Neuronal stem cell (in vitro differentiated cells): ENCODE measurements at places on chromosomes 6 and 20.

DNA sequence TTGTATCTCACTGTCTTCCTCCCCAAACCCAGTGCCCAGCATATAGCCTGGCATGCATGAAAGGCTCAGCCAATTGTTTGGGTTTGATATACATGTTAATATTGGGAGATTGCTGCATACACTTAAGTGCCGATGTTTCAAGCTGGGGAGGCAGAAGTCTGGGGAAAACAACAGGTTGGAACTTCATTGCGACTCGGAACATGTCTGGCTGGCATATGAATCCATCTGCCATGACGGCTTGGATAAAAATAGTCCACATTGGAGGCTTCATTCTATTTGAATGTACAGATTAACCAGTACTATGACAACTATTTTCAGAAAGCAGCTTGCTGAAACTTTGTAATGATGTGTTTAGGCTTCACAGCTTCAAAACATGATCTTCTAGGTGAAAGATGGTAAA is 261.0 kb downstream of the CDH26 start:
- no peak for DNase-seq

DNA sequence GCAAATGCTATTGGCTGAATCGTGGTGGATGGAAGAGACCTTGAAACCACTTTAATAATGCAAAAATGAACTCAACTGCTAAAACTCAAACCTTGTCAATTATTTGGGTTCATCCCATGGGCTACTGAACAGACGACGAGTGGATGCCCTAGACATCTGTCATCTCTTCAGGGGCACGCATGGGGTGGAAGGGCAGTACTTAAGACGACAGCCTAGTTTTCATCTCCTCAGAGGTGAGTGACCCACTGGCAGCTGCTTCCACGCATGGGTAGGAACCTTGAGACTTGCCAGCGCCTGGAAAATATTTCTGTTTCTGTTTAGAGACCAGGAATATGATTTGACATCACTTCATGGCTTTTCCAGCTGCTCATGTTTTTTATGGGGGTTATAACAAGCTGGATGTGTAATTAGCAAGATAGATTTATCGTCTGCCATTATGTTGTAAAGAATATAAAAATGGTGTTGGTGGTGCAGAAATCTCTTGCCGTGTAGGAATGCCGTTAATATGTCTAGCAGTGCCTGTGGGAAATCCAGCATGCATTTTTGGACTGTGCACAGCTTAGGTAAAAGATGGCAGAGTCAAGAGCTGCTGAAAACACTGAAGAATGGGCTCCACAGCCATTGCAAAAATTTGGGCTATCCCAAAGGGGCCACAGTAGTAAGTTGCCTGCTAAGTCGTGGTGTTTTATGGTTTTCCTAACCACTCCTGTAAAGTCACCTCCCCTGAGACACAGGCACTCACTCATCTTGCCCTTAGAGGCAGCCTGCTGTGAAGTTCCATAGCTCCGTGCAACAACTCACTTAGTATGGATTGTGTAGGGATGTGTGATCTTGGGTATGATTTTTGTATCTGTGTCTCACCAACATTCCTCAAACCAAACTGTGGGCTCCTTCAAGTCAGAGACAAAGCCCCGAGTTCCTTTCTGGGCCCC is 203.3 kb downstream of the EYA2 start:
- DNase-seq: no peak

- no peak for DNase-seq
Measured at GRCh38 chr20:39398656-39399055, 436.5 kb downstream of the DHX35 start.

DNA sequence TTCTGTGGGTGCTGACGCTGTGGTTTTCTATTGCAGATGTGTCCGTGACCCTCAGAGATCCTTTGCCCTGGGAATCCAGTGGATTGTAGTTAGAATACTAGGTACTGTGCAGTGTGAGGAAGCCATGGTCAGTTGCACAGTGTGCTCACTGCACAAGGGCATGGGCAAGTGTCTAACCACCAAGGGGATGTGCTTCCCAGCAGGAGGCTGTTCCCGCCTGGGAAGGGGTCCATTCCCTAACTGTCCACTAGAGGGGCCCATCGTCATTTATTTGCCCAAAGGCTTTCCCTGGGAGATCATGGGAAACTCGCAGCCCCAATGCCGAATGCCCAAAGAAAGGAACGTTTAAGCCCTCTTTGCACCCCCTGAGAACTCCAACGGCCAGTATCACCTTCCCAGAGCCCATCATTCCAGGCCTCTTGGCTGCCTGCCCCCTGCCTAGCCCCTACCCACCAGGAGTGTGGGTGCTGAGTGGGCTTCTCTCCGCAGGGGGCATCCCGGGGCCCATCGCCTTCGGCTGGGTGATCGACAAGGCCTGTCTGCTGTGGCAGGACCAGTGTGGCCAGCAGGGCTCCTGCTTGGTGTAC is 26.2 kb downstream of the SLCO4A1 start:
- DNase-seq: peak; percentile 70

- DNase-seq: peak; percentile 61
Measured at GRCh38 chr6:34027445-34027936, 118.4 kb downstream of the GRM4 start.

DNA sequence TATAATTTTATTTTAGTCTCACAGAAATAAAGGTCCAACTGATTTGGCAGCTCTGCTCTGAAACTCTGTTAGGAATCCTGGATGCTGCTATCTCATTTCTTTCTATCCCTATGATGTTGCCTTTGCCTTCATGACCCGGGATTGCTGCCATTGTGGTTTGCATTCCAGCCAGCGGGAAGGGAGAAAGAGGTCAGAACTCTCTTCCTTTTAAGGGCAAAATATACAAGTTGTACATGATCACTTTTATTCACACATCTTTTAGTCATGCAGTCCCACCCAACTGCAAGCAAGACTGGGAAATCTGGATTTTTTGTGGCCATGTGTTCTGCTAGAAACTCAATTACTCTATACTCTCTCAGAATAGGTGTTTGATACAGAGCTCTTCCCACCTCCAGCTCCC is 263.1 kb upstream of the ZFP64 start:
- DNase-seq: no peak

- DNase-seq: peak; percentile 65
Measured at GRCh38 chr6:24581084-24581669, 64.8 kb downstream of the KIAA0319 start.
